ENCODE measurements at places on chromosomes 1 and 21.

GRCh38 chr1:22971611-22972405 lies 858 bp downstream of the LACTBL1 start:
- peak; percentile 64 for DNase-seq

GRCh38 chr1:22043198-22043769 lies 9.2 kb upstream of the CDC42 start:
- DNase-seq, result no peak

- DNase-seq, result no peak
Measured at GRCh38 chr1:7826363-7826762, 26.5 kb downstream of the UTS2 start.

DNA sequence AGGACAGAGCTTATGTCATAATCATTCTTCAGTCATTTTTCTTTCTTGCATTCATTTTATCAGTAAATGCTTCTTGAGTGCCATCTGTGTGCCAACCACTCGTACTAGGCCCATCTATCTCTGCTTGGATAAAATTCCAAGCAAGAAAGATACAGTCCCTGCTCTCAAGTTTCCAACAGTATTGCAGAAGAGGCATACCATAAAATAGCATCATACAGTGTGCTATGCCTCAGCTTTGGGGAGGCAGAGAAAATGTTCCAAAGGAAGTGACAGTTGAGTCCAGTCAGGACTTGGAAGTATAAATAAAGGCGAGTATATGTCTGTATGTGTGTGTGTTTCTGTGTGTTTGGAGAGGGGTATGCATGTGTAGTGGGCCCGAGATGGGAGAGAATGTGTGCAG lies 113.4 kb upstream of the HOOK1 start:
- DNase-seq, result no peak

DNA sequence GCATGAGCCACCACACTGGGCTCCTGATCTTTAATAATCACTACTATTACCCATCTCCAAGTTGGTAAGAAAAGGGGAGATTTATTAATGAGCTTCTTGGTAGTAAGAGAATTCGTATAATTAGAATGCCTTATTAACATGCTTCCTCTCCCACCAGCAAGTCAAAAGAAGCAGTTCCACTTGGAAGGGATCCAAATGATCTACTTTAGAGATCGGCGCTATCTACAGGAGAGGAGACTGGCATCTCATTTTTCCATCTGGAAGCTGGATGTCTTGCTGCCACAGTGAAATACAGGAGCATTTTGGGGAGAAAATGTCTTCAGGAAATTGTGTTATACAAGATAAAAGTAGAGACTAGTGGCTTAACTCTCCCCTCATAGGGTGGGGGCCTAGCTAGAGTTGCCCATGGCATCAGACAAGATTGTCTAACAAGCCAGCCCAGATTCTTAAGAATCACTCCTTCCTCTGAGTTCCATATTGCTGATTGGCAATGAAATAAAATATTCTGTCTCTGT lies 33.6 kb upstream of the CAMSAP2 start:
- DNase-seq, result no peak

GRCh38 chr21:32548978-32549377 lies 36.3 kb downstream of the TCP10L start:
- DNase-seq, result no peak

- peak; percentile 78 for DNase-seq
Measured at GRCh38 chr1:67814121-67814772, 19.0 kb downstream of the GNG12 start.

- peak; percentile 17 for DNase-seq
Measured at GRCh38 chr1:222042120-222042519, 300.2 kb upstream of the DUSP10 start.

GRCh38 chr1:227303662-227304061 lies 14.6 kb downstream of the CDC42BPA start:
- no peak for DNase-seq

GRCh38 chr1:224054611-224055010 lies 59.3 kb upstream of the FBXO28 start:
- DNase-seq, result no peak

DNA sequence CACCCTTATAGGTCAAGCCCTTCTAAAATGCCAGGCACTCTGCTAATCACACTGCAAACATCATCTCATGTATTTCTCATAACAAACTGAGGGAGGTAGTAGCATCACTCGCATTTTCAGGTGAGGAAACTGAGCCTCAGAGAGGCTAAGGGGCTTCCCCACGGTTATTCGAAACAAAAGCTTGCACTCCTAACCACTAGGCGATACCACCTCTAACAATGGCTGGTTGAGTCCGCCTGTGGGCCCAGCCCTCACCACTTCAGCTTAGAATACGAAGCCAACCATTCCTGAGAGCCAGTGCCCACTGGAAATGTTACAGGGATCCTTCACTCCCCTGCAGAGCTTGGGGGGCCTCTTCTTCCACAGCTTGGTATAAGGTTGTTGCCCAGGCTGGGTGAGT lies 65.3 kb upstream of the TENT5C start:
- no peak for DNase-seq

GRCh38 chr1:20834192-20834591 lies 47.1 kb upstream of the HP1BP3 start:
- no peak for DNase-seq

GRCh38 chr21:45152265-45152746 lies 77.9 kb downstream of the ADARB1 start:
- DNase-seq, result no peak

DNA sequence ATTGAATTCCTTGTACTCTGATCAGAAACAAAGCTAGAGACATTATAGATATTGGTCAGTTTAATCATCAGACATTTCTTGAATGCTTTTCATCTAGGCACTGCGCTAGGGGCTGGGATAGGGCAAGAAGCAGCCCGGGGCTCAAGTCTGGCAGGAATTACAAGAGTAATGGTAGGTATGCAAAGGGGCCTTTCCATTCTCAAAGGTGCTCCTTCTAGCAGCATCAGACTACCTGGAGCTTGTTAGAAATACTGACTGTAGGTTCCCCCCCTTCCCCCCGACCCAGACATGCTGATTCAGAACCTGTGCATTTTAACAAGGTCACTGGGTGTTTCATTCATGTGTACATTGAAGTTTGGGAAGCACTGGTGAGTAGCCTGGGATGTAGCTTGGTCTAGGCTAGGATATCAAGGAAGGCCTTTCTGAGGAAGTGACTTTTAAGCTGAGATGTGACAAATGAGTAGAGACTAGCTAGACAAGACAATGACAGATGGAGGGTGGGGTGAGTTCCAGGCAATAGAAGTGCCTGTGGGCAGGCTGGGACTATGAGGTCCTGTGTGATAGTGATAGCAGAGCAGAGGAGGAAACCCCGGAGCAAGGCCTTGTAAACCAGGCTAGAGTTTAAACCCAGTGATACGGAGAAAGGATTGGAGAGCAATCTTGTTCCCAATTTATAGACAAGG lies 26.3 kb downstream of the NFASC start:
- DNase-seq, result no peak

DNA sequence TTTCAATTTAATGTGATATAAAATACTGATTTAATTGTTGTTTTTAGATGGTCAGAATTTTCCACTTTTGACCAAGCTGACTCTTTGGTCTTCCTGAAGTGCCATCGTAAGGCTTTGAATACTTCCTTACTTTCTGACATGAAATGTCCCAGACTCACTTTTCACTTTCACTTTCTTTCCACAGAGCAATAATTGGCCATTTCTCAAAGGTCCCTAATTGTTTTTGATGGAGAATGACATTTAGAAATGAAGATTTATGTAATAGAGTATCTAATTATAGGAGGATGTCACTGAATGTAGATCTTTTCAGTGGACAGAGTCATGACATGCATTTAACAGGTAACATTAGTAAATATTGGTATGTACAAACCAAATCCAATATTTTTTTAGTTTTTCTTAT lies 1141.6 kb downstream of the KCNT2 start:
- DNase-seq, result peak; percentile 3

GRCh38 chr1:116948046-116948445 lies 38.3 kb downstream of the PTGFRN start:
- DNase-seq, result no peak

DNA sequence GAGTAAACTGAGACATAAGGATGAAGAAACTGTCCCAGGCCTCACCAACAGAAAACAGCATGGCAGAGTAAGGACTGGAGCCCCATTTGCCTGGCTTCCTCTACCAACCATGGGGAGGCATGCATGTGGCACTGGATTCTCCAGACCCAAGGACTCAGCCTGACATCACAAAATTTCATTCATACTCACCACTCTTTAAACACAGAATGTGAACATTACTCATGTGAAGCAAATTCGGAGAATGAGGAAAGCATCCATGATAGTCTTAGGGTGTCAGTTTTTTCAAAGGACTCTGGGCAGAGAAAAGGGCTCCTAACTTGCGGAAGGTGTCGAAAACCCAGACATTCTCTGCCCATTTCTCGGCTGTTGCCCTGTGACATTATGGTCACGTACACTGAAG lies 83.9 kb downstream of the PCNX2 start:
- no peak for DNase-seq

- DNase-seq, result peak; percentile 20
Measured at GRCh38 chr21:29490016-29490415, 191.3 kb downstream of the BACH1 start.

- peak; percentile 73 for DNase-seq
Measured at GRCh38 chr1:116874733-116875249, 34.9 kb upstream of the PTGFRN start.

DNA sequence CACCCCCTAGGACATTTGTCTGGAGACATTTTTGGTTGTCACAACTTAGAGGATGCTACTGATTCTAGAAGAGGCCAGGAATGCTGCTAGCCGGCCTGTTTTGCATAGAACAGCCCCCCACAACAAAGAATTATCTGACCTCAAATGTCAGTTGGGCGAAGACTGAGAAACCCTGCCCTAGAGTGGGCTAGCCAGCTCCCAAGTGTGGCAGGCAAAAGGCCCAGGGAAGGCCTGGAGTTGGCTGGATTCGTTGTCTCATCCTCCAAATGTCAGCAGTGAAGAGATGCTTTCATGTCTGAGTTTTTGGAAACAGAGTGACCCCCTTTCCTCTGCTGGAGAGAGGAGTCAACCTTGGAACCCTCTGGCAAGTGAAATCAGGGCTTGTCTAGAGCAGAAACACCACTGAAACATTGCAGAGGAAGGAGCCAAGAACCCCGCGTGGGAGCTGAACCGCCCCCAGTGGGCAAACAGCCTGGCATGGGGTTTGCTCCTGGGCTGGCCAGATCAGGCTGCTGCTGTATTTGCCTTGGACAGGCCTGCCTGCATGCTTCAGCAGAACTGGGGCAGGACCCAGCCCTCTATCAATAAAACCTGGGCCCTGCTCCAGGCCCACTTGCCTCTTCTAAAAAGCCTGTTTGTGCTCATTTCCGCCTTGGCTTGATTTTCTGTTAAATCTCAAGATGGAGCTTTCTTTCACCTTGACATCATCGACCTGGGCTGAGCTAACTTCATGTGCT lies 32.9 kb downstream of the RASSF5 start:
- no peak for DNase-seq

DNA sequence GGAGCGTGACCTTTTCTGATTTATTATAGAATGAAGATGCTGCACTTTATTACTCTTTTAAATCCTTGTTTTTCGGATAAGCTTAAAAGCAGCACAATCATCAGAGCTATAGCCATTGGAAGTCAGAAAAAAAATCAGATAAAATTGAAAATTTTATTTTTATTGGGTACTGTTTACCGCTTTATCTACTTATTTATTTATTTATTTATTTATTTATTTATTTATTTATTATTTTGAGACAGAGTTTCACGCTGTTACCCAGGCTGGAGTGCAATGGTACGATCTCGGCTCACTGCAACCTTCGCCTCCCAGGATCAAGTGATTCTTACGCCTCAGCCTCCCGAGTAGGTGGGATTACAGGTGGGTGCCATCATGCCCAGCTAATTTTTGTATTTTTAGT lies 83.1 kb upstream of the CHRM3 start:
- DNase-seq, result no peak

DNA sequence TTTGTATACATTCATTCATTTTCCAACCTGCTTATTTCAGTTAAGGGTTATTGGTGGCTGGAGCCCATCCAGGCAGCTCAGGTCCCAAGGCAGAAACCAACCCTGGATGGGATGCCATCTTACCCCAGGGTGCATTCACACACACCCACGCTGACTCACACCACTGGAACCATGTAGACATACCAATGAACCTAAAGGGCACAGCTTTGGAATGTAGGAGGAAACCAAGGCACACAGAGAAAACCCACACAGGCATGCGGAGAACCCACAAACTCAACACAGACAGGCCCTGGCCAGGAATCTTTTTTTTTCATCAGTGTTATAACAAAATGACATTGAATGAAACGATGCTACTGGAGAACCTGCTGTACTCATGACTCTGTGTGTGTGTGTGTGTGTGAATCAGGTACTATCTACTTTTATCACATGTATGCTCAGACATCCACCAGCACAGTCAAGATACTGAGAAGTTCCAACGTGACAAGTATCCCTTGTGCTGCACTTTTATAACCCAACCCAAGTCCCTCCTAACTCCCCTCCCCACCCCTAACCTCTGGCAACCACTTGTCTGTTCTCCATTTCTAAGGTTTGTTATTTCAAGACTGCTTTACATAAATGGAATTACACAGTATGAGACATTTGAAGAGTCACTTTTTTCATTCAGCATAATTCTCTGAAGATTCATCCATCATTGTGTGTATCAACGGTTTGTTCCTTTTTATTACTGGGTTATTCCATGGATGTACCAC lies 286.8 kb upstream of the PLD5 start:
- peak; percentile 49 for DNase-seq

DNA sequence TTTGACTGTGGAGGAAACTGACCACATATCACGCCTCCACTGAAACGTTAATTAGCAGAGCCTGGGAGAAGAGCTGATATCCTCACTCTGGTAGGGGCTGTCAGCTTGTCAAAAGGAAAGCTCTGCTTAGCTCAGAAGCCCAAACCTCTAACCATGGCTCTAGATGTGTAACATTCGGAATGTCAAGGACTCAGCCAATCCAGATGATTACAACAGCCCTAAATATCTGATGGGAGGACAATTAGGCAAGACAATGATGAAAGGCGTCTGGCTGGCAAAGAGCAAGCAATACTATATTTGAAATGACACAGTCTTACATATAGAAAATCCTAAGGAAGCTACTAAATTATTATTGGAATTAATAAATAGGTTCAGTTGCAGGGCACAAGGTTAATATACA lies 45.7 kb upstream of the COX20 start:
- no peak for DNase-seq

DNA sequence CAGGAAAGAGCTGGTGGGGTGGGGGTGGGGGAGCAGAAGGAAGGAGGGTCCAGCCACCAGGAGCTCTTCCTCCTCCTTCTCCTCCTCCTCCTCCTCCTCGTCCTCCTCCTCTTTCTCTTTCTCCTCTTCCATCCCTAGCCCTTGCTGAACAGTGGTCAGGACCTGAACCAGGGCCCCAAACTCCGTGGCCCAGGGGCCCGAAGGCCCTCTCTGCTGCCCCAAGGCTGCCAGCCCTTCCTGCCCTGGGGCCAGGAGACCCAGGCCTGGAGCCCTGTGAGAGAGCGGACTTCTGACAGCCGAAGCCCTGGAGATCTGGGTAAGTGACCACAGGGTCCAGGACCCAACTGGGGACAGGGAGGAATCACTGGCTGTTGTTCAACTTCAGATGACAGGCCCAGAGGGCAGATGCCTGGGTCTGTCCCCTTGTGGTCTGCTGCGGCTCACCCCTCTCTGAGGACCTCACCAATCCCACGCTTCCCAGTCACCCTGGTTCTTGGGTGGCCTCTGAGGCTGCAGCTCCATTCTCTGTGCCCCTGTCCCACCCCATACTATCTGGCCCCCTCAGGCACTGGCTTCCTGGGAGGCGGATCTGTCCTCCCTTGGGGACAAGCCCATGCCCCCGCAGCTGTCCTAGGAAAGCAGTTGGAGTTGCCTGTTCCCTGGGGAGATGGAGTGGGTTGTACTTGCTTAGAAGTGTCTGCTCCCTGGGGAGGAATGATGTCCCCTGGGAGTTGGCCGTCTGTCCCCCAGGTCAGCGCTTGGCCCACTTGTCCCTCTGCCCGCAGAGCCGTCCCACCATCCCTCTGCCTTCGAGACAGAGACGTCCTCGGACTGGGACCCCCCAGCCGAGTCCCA lies 51.8 kb downstream of the VWA5B1 start:
- no peak for DNase-seq
